Lung (tissue), 17 donors: ENCODE measurements at places on chromosomes 12 and 14. TPM values are rescaled to one million over a fixed set of nuclear protein-coding genes. Genes with fewer than 3 reads are reported as not detected.

DNA sequence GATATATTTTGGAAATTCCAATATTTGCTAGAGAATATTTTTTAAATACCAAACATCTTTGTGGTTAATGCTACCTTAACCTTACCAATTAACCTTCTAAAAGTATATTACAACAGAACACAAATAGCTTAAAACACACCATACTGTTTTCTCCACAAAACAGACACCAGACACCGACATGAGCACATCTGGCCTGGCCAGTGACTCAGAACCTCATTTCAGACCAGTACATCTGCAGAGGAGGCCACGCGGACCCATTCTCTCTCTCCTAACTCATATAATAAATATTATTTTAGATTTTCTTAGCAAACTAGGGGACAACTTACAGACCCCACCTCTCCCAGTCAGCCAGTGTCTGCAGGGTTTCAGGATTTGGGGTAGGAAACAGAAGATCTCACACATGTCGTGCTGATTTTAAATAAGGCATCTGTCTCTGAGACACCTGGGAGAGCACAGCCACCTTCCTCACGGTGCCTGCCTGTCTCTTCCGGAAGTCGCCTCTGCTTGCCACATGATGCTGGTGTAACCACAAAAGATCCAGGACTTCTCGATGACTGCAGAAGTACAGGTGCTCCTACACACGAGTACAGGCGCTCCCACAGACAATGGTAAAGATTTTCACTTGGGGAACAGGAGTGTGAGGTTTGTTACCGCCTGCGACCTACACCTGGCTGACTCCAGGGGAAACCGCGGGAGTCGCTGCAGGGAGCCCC lies 9.7 kb upstream of the ANKLE2 start:
- DNase-seq, result no peak

KLRC2 gene
- 0.71 TPM for total RNA-seq

DNA sequence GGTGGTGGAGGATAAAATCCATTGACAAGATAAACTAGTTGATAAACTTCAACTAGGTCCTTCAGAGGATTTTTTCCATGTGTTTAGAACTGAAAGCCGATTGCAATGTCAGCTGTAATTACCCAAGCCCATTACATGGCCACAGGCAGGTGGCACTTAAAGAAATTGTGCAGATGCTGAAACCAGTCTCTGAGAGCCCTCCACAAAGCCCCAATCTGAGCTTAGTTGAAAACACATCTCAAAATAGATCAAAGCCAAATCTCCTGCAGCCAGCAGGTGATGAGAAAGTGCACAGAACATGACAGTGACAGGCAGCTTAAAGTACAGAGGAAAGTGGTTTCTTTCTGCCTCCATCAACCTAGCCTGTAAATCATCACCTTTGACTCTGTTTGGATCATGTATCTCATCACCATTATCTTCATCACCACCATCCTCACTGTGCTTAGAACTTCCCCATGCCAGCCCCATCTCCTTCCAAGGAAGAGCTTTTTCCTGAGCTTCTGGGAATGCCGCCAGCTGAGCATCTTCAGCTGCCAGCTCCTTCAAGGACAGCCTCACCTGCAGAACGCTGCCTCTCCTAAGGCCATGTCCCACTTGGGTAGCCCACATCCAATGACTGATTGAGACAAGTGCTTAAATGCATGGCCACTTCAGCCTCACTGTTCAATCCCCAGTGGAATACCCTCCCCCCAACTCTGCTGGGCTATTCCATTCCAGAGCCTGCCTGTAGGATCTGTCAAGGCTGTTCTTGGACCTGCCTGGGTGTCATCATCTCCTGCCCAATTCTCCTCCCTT lies 219.5 kb upstream of the TMEM132C start:
- no peak for DNase-seq

GRCh38 chr14:60723907-60724618 lies at the start of gene SIX4:
Gene SIX4, minus strand, starts transcription at chr14:60724351. Its CDS starts 277 bp downstream, at chr14:60724074.
- DNase-seq, result peak; percentile 68

GRCh38 chr12:120472521-120472920 lies 3.0 kb upstream of the SRSF9 start:
- no peak for DNase-seq
